ENCODE measurements at places on chromosomes 16 and 17.
A peak's percentile ranks its signal among the peaks of the same experiment; 100 is the strongest.

GRCh38 chr16:53863861-53864260, 159.9 kb downstream of the FTO start:
- no peak for DNase-seq

DNA sequence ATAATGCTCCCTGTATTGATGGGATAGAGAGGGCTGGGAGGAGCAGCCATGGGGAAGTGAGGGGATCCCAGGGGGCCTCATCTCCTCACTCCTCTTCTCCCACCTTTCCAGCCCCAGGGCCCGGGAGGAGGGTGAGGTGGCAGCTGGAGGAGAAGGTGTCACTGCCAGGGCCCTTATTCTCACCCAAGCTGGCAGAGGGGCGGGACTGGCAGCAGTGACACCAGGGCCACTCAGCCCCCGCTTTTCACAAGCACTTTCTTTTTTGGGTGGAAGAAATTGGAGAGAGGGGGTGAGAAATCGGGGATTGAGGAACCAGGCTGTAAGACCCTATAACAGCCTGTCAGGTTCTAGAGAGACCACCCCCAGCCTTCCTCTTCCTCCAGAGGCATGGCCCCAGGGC, 2.4 kb upstream of the TBX21 start:
- DNase-seq = peak; percentile 7

GRCh38 chr16:397736-398332, 835 bp downstream of the NME4 start:
- DNase-seq = peak; percentile 36

DNA sequence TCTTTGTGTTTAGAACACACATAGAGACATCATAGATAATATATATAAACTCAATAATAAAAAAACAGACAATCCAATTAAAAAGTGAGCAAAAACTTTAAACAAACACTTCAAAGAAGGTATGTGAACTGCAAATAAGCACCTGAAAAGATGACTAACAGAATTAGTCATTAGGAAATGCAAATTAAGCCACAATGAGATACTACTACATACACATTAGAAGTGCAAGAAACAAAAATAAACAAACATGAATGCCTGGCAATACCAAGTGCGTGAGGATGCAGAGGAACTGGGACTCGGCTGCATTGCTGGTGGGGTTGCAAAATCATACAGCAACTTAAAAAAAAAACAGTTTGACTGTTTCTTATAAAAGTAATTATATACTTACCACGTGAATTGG, 799.0 kb downstream of the KCNJ2 start:
- DNase-seq = no peak

- DNase-seq = no peak
These were observed 79.4 kb downstream of the RBFOX3 start for GRCh38 chr17:79531191-79532095.

DNA sequence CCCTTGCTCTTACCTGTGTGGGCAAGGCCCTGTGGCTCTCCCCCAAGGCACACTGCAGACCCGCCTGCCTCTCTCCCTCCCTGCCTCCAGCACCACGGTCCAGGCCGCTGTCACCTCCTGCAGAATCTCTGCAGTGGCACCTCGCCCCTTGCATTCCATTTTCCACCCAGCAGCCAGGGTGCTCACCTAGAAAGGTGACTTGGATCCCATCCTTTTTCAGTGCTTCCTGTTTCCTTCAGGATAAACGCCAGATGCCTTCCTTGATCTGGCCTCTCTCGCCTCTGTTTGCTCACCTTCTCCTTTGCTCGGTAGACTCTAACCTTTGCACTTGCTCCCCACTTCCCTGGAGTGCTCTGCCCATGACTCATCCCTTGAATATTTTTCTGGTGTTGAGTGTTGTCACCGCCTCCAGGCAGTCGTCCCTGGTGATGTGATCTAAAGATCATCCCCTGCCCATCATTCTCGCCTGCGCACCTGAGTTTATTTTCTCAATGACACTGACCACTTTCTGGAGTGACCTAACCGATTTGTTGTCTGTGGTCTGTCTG, 79.2 kb upstream of the LGALS9 start:
- DNase-seq = no peak

DNA sequence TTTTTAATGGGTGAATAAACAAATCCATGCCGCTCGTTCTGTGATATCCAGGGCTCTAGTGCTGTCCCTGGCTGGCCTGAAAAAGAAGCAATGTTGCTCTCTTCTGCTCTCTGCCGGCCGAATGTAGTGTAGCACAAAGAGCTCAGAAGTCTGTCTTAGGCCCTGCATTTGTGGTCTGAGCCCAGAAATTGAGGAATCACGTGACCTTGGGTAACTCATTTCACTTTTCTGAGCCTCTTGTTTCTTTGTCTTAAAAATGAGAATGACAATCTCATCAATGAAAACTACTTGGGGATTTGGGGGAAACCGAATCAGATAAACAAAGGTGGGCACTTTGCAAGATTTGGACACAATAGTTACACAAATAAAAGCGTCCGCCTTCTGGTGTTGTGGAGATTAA, 381.6 kb upstream of the ASIC2 start:
- DNase-seq = peak; percentile 31

DNA sequence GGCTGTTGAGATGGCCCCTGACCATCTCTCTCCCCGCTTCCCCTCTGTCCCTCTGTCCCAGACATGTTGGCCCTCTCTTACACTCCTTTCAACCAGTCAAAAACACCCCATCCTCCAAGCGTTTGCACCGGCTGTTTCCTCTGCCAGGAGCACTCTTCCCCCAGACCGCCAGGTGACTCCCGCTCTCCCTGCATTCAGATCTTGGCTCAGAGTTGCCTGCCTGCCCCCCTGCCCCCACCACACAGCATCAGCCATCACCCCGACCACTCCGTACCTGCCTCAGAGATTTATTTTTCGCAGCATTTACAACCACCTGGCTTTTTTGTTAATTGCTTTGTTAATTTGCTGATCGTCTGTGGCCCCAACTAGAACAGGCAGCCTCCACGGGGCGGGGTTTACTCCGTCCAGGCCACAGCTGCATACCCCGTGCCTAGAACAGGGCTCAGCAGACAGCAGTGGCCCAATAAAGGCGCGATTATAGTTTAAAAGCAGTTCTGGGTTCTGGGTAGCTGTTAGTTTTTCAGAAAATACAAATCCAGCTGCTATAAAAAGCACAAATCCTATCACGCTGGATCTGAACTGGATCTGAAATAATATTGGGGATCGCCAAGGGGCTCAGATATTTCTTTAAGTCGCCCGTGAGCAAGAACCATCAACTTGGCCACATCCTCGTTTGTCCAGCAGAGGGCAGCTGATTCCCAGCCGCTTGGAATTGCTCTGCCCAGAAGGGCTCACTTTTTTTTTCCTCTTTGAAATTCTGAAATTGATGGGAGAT, 173.6 kb downstream of the IRF8 start:
- DNase-seq = no peak

DNA sequence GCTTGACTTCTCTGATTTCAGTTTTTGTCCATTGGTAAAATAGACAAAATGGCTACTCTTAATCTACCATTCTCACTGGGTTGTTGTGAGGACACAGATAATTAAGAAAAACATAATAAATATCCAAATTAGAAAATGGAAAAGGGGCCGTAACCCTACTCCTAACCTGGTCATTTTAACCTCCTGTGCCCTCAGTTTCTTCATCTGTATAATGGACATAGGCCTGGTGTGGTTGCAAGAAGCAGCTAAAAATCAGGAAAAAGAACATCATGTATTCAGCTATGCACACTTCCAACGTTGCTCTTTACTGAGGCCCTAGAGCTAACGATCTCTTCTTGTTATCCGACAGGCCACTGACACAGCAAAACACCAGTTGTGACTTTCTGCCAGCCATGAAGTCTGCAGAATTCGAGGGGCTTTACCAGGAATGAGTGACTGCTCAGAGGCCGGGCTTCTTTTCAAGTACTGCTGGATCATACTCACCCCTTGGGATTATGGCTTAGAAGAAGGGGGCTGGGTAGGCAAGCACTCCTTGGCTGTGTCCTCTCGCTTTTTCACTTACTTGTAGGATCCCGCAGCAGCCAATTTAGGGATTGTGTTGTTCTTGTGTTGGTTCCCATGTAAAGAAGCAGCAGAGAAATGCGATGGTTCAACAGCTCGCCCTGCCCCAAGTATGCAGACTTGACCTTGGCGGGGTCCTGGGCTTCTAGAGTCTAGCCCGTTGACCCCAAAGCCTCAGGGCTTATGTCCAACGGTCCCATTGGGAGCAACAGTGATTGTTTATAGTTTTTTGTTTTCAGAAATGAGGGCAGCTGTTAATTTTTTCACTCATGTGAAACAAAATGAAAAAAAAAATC, 20.9 kb downstream of the LDAF1 start:
- no peak for DNase-seq

DNA sequence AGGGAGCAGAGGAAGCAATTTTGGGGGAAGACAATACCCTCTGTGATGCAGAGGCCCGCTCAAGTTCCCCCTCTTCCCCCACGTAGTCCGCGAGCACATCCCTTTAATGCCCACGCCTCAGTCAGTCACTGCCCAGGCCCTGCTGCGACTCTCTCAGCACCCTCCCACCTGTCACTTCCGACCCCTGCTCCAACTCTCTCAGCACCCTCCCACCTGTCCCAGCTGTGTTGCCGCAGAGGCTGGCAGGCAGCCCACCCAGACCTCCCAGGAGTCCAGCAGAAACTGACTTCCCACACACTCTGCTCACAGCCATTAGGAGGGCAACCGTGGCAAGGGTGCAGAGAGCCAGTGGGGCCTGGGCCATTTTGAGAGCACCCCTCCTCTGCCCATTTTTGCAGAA, 92.7 kb downstream of the WSCD1 start:
- DNase-seq = no peak

GRCh38 chr17:50275279-50275678, 1.0 kb downstream of the TMEM92 start:
- no peak for DNase-seq

- DNase-seq = no peak
These were observed 376.5 kb downstream of the RBFOX1 start for GRCh38 chr16:7709186-7709585.

- DNase-seq = no peak
These were observed 74.7 kb downstream of the KLHDC4 start for GRCh38 chr16:87690911-87691685.

DNA sequence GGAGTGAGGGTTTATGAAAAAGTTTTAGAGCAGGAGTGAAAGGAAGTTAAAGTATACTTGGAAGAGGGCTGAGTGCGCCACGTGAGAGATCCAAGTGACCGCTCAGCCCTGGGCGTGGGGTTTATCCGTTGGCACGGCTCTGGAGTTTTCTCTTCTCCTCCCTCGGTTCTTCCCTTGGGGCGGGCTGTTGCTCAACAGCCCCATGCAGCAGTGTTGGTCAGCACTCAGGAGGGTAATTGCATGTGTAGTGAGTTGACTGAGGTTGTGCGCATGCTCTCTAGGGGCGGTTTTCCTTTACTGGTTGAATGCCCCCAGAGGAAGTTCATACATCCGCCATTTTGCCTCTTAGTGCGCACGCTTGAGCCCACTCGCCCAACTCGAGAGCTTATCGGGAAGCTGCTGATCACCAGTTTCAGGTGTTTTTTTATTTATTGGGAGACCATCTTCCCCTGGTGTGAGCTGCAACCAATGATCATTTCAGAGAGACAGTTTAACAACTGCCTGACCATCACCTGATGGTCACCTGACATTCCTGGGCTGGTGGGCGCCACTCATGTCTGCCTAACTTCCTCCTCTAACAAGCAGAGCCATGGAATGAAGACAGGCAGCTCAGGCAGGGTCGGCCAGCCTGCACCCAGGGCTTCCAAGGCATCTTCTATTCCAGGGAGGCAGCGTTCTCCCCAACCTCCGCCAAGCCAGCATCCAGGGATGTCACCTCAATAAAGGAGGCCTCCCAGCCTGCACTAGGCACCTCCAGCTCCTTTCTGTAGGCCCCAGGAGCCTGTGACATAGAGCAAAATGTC, 41.3 kb upstream of the DNAH17 start:
- DNase-seq = no peak

- DNase-seq = no peak
These were observed 178.3 kb downstream of the SOX9 start for GRCh38 chr17:72299100-72299499.

DNA sequence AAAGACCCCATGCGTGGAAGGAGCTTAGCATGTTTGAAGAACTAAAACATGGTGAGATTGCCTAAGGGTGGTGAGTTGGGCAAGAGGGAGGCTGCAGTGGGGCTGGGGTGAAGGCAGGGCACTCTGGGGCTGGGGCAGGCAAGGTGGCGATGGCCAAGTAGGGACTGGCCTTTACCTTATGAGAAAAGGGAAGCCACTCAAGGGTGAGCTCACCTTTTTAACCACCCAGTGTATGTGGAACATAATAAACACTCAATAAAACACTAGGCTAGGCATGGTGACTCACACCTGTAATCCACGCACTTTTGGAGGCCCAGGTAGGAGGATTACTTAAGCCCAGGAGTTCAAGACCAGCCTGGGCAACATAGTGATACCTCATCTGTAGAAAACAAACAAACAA, 37.7 kb downstream of the LYRM9 start:
- no peak for DNase-seq

GRCh38 chr16:30677931-30678585, 19.8 kb downstream of the FBRS start:
- DNase-seq = no peak
